Purkinje cell (primary cell): ENCODE measurements at places on chromosomes 6 and 20. TPM values are rescaled to one million over a fixed set of nuclear protein-coding genes. Genes with fewer than 3 reads are reported as not detected.

The LTB gene
- not detected in 2 replicates for polyA plus RNA-seq

The TM9SF4 gene
- 27.8 and 31.2 TPM in 2 replicates for polyA plus RNA-seq

The TRIM15 gene
- polyA plus RNA-seq: not detected in 2 replicates

The SOX18 gene
- 0.29 TPM in 1 of 2 replicates, not detected in the other for polyA plus RNA-seq

The EFCAB8 gene
- not detected in 2 replicates for polyA plus RNA-seq

The RIMS1 gene
- polyA plus RNA-seq: 10.0 and 10.4 TPM in 2 replicates

The RIMS4 gene
- 0.04 and 0.19 TPM in 2 replicates for polyA plus RNA-seq

The PLA2G7 gene
- 1.7 and 5.4 TPM in 2 replicates for polyA plus RNA-seq

The ZNF165 gene
- 1.7 and 6.1 TPM in 2 replicates for polyA plus RNA-seq

The FAM83D gene
- polyA plus RNA-seq: 11.3 and 14.7 TPM in 2 replicates

The DDX39B gene
- 76.0 and 88.5 TPM in 2 replicates for polyA plus RNA-seq

The RBM24 gene
- polyA plus RNA-seq: 1.7 TPM in 1 of 2 replicates, not detected in the other

The RXRB gene
- polyA plus RNA-seq: 3.3 and 5.7 TPM in 2 replicates

The CGAS gene
- 0.12 and 2.1 TPM in 2 replicates for polyA plus RNA-seq

The SCAND1 gene
- 1.2 and 1.7 TPM in 2 replicates for polyA plus RNA-seq

The HUS1B gene
- polyA plus RNA-seq: not detected in 2 replicates

The SPATS1 gene
- polyA plus RNA-seq: 0.22 TPM in 1 of 2 replicates, not detected in the other

The C6orf58 gene
- polyA plus RNA-seq: 1.5 TPM in 1 of 2 replicates, not detected in the other

The SIRPD gene
- 2.2 TPM in 1 of 2 replicates, not detected in the other for polyA plus RNA-seq

The COX4I2 gene
- 1.9 TPM in 1 of 2 replicates, not detected in the other for polyA plus RNA-seq

The PNLDC1 gene
- 1.0 TPM in 1 of 2 replicates, not detected in the other for polyA plus RNA-seq

The GSTA4 gene
- 121 and 151 TPM in 2 replicates for polyA plus RNA-seq
